CD4-positive, alpha-beta T cell treated with Interleukin-17A for 4 hours (primary cell): ENCODE measurements at places on chromosomes 1 and 21.

DNA sequence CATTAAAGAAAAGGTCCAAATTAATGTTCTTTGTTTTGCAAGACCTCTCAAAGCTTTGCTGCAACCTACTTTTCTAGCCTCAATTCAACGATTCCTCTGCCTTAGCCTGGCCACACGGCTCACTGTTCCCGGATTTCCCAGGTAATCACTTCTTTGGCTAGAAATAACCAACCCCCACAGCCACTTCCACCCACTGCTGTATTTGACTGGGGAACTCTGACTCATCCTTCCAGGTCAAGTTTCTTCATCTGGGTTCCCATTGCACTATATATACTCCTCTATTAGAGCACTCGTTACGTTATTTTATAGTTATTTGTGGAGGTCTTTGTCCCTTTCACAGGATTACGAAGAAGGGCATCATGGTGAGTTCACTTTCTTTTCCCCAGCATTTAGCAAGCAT, 185.9 kb downstream of the CACNA1E start:
- DNase-seq, result no peak

GRCh38 chr1:16434501-16434900, 2.7 kb downstream of the SPATA21 start:
- no peak for DNase-seq

GRCh38 chr1:20400341-20401177, 85.5 kb downstream of the CAMK2N1 start:
- DNase-seq, result no peak

- DNase-seq, result no peak
Observed at GRCh38 chr1:210087058-210087457, 145.5 kb upstream of the SERTAD4 start.

GRCh38 chr1:53066891-53067738, 5.1 kb downstream of the PODN start:
- DNase-seq, result no peak

GRCh38 chr1:36486439-36487335, 4.0 kb upstream of the CSF3R start:
- DNase-seq, result no peak

DNA sequence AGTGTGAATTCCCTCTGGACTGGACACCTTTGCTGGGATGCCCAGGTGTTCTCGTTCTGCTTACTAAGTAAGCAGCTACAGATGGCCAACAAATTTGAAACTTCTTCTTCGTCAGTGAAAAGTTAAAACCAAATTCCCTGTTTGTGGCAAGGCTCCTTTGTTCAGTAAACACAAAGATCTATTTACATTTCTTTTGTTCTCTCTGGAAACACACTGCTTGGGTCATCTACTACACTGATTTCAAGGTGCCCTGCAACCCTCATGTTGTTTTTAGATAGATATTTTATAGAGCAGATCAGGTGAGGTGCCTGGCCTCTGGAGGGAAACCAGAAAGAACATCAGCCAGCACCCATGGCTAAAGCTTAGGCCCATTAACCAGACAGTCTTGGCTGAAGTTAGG, 157.2 kb upstream of the UBE2U start:
- no peak for DNase-seq

DNA sequence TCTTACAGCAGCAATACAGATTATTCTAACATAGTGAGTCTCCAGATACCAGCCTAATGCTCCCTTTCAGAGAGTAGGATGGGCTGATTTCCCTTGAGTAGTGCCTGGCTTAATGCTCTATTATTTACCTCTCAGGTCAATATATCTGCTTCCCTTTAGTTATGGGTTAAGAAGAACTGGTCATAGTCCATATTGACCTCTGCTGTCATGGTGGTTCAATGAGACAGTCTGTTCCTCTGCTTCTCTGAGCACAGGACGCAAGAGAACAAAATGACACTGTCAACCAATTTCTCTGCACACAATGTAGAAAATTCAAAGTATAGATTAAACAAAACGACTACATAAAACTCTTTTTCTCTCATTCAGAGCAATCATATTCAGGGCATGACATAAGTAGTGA, 2.9 kb downstream of the MRAP start:
- DNase-seq, result no peak

GRCh38 chr1:185670187-185670627, 64.0 kb upstream of the HMCN1 start:
- DNase-seq, result peak; percentile 74

DNA sequence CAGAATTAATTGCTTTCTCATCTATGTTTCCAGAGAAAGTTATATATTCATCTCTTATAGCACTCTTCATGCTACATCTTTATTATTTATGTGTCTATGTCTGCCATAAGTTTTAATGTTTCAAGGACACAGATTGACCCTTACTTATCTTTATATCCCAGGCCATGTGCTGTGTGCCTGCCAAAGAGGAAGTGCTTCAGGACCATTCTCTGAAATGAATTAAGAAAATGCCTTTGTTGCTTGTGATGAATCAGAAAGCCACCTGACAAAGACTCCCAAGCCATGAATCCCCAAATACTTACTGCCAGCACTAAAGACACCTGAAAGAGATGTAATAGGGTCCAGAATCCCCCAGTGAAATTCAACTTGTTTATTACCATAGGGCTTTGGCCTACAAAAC, 342.1 kb upstream of the C1orf87 start:
- DNase-seq, result no peak

DNA sequence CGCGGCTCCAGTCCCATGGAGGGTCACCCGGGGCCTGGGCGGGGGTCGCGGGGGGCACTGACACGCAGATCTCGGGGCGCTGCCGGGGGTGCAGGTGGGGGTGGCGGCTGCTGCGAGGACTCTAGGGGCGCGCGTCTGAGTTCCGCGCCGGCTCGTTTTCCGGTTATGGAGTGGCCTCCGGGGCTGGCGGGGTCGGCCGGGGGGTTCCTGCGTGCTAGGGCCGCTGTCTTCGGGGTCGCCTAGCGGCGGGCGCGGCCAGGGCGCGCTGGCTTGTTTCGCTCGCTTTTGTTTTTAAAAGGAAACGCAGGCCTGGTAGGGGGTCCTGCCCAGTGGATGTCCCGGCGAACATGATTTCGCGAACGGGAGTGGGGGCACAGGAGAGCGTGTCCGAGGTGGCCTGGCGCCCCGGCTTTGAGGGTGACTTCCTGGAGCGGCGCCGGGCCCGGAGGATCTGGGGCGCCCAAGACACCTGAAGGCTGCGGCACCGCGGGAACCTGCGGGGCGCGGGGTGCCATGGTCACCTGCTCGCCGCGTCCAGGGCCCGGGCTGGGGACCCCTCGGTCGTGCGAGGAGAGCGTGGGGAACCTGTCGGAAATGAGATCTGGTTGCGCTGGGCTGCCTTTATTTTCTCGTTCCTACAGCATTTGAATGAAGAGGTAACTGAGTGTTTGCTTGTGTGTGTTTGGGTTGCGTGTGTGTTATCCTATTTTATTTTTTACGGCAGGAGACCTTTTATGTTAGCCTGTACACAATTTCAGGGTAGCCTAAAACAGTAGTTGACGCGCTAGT, 618 bp downstream of the ETS2 start:
- DNase-seq, result peak; percentile 53

- DNase-seq, result no peak
Observed at GRCh38 chr1:62905872-62906271, 121.9 kb downstream of the ATG4C start.

DNA sequence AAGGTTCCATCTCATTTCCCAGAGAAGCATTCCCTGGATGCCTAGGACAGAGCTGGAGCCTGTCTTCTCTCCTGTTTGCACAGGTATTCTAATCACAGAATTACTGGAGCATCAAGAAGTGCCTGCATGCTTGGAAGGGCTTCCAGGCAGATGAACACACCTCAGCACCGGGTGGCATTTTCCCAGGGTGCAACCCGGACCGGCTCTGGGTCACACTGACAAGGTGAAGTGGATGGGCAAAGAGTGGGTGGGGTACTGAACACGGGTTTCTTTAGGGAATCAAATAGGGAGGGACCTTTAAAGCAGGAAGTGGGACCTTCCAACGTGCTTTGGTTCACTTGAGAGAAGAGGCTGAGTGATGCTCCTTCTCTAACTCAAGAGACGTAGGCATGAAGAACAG, 7.1 kb upstream of the PEF1 start:
- no peak for DNase-seq

DNA sequence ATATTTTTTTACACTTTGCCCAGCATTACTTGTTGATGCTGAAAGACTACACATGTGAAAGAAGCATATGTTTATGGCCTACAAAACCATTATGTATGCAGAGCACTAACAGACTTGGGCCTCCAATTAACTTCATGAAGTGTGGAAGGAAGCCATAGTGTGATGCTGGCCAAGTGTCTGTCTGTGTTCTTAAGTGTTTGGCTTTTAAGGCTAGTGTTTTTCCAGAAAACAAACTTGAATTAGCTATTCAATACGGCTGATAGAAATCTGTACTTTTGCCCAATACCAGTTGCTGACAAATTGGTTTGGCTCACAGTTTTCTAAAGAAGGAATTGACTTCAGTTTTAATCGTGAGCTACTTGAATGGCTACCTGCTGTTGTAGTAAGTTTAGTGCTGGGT, 136.1 kb downstream of the ADGRL2 start:
- no peak for DNase-seq

GRCh38 chr1:67711855-67712212, 26.8 kb downstream of the GADD45A start:
- no peak for DNase-seq

DNA sequence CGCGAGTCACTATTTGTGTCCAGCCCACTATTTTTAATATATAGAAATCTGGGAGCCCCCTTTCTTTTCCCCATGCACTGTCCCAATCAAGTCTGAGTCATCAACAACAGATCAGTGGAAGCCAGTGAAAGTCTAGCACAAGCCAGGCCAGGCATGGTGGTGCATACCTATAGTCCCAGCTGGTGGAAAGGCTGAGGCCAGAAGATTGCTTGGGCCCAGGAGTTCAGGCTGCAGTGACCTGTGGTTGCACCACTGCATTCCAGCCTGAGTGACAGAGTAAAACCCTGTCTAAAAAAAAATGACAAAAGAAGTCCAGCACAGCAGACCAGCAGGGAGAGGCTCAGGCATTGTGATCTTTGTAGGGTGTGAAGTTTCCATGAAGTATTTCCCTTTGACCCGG, 9.0 kb upstream of the RPL5 start:
- DNase-seq, result no peak

DNA sequence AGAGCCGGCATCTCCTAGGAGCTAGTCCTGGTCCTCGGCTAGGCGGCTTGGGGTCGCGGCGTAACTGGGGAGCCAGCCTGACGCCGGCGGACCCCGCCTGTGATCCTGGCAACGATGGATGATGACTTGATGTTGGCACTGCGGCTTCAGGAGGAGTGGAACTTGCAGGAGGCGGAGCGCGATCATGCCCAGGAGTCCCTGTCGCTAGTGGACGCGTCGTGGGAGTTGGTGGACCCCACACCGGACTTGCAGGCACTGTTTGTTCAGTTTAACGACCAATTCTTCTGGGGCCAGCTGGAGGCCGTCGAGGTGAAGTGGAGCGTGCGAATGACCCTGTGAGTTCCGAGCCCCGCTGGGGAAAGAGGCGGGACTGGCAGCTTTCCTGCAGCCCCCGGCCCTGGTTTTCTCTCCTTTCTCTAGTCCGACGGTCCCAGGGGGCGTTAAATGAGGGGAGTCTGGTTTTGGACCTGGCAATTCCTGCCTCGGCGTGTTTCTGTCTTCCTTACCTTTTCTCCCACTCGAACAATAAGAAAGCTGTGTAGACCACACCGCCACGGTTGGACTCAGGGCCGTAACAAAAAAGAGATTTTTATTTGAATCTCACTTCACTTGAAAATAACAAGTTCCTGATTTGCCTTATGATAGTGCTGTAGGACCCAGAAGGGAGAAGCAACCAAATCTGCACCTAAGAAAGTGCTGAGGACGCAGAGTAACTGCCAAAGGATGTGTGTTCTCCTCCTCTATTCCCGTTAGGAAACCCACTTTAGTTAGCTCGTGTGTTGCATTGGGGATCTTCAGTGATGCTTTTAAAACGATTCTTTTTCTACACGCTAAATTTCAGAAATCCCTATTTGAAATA, at the start of gene SPRTN:
Gene SPRTN, plus strand, starts transcription at position 24 of the 859 bp plus-strand sequence. Its CDS starts 91 bp downstream, at position 115.
- no peak for DNase-seq

DNA sequence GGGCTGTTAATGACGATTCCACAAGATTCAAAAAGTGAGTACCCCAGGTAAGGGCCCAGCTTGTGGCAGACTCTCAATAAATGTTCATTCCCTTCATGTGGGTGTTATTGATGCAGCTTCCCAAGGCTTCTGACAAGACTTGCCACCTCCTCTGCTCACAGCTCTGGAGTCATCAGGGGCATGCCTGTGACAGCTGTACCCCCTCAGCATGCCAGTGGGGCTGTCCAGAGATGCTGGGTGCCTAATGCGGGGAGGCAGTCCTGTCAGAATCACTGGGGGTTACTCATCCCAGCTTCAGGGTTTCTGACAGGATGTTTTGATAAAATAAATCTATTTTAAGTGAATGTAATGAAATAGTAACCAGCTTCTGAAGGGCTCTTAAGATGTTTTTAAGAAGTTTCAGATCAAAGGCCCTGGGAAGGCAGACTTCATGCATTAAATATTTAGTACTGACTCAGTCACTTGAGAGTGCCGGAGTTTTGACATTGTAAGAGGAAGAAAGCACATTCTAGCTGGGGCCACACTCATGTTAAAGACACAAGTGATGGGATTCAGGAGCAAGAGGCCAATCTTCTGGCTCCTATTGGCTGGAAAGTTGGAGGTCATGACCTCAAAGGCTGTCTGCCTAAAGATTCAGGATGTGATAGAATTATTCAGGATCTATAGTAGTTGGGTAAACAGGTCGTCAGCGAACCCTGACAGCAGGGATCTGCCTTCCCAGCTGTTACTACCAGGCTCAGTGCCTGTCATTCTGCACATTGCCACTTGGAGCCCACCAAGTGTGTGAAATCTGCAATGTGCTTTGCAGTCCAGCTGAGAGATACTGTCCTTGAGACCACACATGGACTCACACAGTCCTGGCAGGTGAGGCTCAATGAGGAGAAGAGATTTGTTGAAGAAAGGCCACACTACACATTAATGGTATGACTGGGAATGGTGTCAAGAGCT, 239.6 kb upstream of the BEND5 start:
- DNase-seq, result no peak

GRCh38 chr1:98693385-98693784, 31.9 kb downstream of the SNX7 start:
- DNase-seq, result no peak

- no peak for DNase-seq
Observed at GRCh38 chr21:45532826-45533360, 9.3 kb downstream of the SLC19A1 start.

- no peak for DNase-seq
Observed at GRCh38 chr21:41442481-41443186, 16.6 kb downstream of the MX1 start.

GRCh38 chr1:209661071-209661470, 8.8 kb upstream of the LAMB3 start:
- no peak for DNase-seq

DNA sequence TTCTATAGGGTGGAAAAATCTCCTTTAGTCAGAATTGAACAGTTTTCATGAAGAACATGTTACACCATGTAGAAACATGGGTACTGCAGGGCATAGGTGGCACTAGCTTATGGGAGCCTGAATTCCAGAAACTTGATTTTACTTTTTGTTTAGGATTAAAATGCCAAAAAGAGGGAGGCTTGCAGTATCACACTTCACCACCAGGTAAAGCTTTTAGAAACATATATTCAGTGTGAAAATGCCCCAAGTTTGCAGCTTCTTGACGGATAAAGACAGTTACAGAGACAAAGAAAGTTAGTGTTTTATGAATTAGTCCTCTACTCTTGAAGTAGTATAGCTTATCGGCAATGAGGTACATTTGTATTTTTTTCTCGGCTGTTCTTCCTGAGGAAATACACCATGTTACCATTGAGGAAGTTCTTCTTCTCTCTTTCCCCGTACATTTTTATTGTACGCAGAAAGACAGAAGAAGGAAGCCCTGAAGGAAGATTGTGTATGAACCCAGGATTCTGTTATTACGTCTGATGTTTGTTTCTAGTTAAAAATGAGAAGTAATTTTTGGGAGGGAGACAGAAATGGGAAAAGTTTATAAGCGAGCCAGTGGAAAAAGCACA, 66.1 kb downstream of the PBX1 start:
- no peak for DNase-seq

GRCh38 chr1:201069636-201070035, 42.6 kb downstream of the CACNA1S start:
- DNase-seq, result no peak
